ENCODE measurements at places on chromosomes 7 and 10. TPM values are rescaled to one million over a fixed set of nuclear protein-coding genes. Genes with fewer than 3 reads are reported as not detected.

Gene PRSS37
- not detected for total RNA-seq

Gene ORC5
- total RNA-seq, result 30.5 TPM

Gene MOGAT3
- not detected for total RNA-seq

Gene MXI1
- 4.3 TPM for total RNA-seq

Gene CYP2E1
- total RNA-seq, result 3.5 TPM

Gene CPEB3
- total RNA-seq, result 0.86 TPM
